ENCODE measurements at places on chromosomes 6 and 20.

DNA sequence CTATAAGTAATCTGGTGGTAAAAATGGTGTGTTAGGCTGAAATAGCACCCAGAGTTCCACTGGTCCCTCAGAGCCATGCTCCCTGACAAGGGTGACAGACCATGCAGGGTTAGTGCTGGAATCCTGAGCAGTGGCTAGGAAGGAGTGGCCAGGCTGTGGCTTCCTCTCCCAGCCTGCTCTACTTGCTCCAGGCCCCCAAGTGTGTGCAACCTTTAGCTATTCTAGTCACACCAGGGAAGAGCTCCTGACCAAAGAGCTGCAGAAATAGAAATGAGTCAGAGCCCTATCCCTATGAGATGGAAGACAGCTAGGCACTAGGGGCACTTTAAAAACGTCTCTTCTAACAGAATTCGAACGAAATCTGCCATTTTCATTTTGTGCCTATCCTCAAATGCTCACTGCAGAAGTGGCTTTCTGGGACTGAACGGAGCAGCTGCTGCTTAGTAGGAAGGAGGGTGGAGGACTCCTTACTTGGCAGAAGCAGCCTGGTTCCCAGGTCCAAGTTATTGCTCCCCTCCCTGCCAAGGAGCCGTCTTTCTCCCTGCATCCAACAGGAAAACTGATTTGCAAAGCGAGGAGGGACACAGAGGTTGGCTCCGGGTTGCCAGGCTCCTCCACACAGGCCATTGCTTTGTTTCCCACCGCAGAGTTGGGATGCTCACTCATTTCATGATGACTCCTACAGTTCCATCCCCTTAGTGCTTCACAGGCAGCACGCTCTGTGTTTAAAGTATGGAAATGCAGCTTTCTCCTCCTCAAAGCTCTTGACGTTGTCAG lies 754.5 kb downstream of the C6orf118 start:
- DNase-seq = no peak

DNA sequence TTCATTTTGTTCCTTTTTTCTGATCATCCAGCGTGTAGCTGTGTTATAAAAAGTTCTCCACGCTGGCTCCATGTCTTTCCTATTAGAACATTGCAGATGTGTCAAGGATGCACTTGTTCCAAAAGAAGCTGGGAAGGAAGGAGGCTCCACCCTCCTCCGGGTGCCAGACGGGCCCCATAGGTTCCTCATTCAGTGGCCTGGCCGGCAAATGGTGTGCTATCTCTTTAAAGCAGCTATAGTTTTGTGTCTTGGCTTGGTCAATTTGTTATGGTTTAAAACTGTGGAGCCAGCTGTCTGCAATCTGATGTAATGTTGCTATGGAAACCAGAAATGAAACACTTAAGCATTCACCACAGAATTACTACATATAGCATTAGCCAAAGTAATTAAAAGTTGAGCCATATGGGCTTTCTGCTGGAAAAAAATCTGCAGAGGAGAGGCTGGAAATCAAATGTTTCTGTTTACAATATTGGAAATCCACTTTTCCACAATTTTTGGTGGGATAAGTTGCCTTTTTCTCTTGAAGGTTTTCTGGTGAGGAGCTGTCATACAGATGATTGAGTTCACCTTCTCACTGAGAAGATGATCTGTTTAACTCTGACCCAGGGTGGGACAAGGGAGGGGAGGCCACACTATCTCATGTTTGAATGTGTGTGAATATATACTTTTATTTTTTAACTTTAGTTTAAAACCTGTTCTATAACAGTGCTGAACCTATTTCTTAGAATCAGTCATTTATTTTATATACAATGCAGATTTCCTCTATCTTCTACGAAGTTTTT lies 167.4 kb downstream of the SASH1 start:
- DNase-seq = no peak

- no peak for DNase-seq
These were observed 884.5 kb upstream of the GJE1 start for GRCh38 chr6:141248021-141248799.

- DNase-seq = peak; percentile 79
These were observed 93.6 kb upstream of the TAB2 start for GRCh38 chr6:149223904-149224351.

- no peak for DNase-seq
These were observed 736.9 kb upstream of the MARCKS start for GRCh38 chr6:113120224-113120581.

DNA sequence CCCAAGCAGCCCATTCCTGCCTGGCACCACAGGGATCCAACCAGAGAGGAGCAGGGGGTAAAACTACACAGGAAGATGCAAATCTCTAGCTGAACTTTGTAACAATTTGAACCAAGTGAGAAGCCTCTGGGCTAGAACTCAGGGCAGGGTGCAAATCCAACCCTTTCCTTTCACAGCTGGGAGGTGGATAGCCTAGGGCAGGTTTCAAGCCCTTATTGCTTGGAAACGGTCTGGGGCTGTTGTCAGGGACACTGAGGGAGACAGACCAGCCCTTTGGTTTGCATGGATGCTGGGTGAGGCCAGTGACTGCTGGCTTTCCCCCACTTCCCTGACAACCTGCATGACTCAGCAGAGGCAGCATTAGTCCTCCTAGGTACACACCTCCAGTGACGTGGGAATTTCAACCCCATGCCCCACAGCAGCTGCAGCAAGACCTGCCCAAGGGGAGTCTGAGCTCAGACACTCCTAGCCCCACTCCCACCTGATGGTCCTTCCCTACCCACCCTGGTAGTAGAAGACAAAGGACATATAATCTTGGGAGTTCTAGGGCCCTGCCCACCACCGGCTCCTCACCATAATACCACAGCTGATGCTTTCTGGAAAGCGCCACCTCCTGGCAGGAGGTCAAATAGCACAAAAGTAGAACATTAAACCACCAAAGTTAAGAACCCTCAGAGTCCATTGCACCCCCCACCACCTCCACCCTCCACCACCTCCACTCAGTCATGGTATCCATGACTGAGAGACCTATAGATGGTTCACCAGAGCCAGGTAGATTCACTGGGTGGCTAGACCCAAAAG lies 797.7 kb upstream of the MAN1A1 start:
- no peak for DNase-seq

GRCh38 chr6:5084781-5085647 lies at the start of gene PPP1R3G:
PPP1R3G (plus strand) TSS chr6:5085341; CDS start chr6:5085486, 145 bp downstream.
- DNase-seq = no peak

GRCh38 chr20:35284992-35285805 lies 627 bp upstream of the EIF6 start:
- DNase-seq = no peak

DNA sequence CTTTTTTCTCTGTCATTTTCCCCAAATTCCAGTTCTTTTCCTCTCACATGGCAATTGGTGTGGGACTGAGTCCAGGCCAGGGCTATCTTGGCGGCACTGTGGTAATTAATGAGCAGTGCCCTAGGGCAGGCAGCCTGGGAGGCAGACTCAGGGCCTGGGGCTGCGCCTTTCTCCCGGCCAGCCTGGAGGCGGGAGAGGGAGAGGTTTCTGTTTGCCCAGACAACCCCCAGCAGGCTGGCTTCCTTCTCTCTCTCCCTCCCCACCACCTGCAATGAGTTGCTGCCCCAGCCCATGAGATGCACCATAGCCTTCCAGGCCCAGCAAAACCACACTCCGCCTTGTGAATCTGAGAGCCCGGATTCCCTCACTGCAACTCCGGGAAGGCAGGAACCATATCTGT lies 15.1 kb upstream of the CCDC167 start:
- DNase-seq = peak; percentile 39

DNA sequence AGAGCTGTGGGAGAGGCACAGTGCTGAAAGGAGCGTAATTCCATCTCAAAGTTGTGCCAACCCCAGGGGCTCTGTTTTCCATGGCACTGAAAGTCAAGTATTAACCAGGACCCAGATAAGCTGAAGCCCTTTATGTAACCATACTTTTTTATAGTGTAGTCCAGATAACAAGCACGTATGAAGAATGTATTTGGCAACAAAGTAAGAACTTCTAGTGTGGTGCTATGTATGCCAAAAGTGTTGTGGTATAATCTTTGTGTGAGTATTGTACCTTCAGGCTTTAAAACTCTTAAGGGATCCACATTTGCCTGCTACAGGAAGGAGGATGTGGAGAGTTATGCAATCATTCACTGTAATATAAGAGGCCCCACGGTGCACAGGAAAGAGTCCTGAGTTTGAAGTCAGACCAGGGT lies 129.4 kb downstream of the IBTK start:
- DNase-seq = no peak

GRCh38 chr6:23526526-23526925 lies 599.5 kb upstream of the NRSN1 start:
- DNase-seq = no peak

GRCh38 chr6:135519348-135519747 lies 21.8 kb upstream of the AHI1 start:
- no peak for DNase-seq

DNA sequence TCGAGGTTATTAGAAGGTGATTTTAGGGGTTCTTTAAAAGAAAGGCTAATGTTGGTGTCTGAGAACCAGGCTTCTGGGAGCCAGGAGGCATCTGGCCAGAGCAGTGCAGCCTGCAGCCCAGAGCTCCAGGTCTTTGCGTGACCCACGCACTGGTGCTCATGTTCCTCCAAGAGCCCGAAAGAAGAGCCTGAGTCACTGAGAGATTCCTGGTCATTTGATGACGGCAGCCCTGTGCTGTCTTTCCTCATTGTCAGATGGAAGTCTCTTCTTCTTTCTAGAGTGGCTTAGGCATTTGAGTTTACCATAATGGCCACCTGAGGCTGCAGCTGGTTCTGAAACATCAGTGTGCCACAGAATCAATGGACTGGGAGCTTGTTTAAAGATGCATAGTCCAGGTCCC lies 46.4 kb downstream of the CD109 start:
- DNase-seq = no peak

GRCh38 chr6:40131675-40132074 lies 197.4 kb upstream of the MOCS1 start:
- no peak for DNase-seq

- DNase-seq = no peak
These were observed 113.1 kb upstream of the DOK5 start for GRCh38 chr20:54362283-54362682.

GRCh38 chr6:158718461-158719046 lies 68.7 kb downstream of the SYTL3 start:
- DNase-seq = no peak

- DNase-seq = no peak
These were observed 38.1 kb downstream of the HTR1B start for GRCh38 chr6:77425216-77425615.

- no peak for DNase-seq
These were observed 231.1 kb upstream of the ZNF217 start for GRCh38 chr20:53824779-53825178.

DNA sequence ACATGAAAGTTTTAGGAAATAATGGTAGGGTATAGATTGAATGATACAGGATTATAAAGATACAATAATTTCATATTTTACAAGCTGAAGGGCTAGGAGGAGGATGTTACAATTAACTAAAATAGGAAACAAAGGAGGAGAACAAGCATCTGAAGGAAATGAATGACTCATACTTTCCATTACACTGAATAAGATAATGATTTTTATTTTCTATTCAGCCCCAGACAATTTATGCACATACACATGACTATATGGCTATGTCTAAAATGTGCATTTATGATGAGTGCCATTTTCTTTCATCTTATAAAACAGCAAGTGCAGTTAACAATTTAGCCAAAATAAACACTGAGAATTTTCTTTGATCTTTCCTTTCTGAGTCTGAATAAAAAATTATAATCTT lies 994.6 kb upstream of the ADGRB3 start:
- DNase-seq = no peak

DNA sequence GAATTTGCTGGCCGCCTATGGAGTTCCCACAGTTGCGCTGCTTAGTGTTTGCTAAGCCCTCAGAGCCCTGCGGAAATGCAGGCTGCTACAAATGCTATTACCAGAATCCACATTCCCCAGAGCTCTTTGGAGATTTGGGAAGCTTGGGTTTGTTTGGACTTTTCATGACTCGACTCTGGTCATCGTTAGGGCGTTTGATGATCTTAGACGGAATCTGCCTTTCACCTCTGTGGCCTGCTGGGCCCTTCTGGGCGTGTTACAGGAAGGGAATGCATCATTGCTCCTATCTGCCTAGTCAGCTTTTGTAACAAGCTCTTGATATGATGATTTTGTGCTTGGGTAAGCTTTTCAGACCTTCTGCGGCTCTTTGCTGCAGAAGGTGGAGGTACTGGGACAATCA lies 50.8 kb downstream of the EYA2 start:
- DNase-seq = no peak

- no peak for DNase-seq
These were observed 39.2 kb upstream of the ZNF831 start for GRCh38 chr20:59124296-59125029.

- no peak for DNase-seq
These were observed 36.4 kb upstream of the SASH1 start for GRCh38 chr6:148306286-148306685.

GRCh38 chr6:168948002-168948401 lies 305.6 kb downstream of the THBS2 start:
- DNase-seq = no peak

GRCh38 chr6:7468382-7469081 lies 72.9 kb upstream of the DSP start:
- no peak for DNase-seq

DNA sequence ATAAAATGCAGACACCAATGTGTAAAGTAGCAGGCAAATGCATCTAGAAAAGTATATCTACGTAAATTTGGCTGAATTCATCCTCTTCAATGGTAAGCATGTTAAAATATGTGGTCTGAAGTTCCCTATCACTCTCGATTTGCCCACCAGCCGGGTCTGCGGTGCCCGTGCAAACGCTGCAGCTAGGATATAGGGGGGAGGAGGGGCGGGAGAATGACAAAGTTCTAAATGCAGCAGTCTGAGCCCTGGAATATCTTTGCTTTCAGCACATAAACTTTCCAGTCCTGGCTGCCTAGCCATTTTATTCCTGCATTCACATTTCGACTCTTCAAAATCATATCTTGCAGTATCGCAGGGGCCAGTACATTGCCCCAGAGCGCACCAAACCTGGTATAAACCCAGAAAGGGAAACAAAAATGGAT lies 708 bp downstream of the NRN1 start:
- peak; percentile 35 for DNase-seq

GRCh38 chr20:46232539-46232938 lies 75.8 kb downstream of the CDH22 start:
- no peak for DNase-seq

- DNase-seq = no peak
These were observed 598.3 kb upstream of the JAG1 start for GRCh38 chr20:11271920-11272594.

DNA sequence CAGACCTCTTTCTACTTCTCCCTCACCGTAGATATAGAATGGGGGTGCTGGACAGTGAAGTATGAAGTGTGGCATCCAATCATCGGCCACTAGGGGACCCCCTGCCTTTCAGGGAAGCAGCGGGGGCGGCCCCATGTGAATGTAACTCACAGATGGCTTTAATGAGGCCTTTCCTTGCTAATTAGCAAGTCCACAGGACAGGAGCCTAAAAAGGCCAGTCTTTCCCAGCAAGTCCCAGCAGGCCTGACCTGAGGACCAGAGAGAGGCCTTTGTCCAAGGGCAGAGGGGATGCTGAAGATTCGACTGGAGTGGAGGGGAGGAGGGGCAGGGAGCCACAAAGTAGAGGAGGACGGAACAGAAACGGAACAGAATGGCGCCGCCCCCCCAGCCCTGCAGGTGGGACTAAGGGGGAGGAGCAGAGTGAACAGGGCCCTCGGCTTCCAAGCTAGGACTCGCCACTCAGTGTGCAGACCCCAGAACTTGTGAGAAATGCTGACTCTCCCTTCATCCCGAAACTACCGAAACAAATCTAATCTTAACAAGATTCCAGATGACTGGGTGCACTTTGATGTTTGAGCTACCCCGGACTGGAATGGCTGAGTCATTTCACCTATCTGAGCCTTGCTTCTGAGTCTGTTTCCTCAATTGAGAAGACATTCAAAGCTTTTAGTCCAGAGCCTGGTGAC lies 5.8 kb downstream of the C6orf132 start:
- no peak for DNase-seq

- DNase-seq = no peak
These were observed 276.0 kb upstream of the SGK1 start for GRCh38 chr6:134593887-134594286.

Measured in spinal cord (tissue), 10 donors.